ENCODE measurements at places on chromosomes 7 and 10.

- DNase-seq, result no peak
Observed at GRCh38 chr7:131574741-131575140, 18.3 kb upstream of the PODXL start.

DNA sequence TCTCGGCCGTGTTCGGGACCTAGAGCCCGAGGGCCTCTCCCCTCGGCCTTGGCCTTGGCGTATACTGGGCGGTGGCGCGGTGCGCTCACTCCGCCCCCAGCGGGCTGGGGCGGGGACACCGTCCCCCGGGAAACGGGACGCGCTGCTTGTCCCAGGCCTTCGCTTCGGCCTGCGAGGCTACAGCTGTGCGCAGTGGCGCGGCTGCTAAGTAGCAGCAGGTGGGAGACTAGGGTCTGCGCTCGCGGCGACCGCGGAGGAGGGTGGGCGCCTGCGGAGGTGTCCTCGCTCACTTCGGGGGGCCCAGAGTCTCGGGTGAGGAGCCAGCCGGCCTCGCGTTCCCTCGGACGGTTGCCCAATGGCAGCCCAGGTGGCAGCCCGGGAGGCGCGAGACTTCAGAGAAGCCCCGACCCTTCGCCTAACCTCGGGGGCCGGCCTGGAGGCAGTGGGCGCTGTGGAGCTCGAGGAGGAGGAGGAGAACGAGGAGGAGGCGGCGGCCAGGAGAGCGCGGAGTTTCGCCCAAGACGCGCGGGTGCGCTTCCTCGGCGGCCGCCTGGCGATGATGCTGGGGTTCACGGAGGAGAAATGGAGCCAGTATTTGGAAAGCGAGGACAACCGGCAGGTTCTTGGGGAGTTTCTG is at the start of gene DNAH11:
Gene DNAH11 (plus strand): TSS at position 149 of the 637 bp plus-strand sequence. CDS start 207 bp downstream, at position 356.
- DNase-seq, result no peak

- no peak for DNase-seq
Observed at GRCh38 chr10:93654201-93654600, 41.9 kb downstream of the PDE6C start.

GRCh38 chr7:17863095-17863808 is 77.0 kb downstream of the SNX13 start:
- no peak for DNase-seq

DNA sequence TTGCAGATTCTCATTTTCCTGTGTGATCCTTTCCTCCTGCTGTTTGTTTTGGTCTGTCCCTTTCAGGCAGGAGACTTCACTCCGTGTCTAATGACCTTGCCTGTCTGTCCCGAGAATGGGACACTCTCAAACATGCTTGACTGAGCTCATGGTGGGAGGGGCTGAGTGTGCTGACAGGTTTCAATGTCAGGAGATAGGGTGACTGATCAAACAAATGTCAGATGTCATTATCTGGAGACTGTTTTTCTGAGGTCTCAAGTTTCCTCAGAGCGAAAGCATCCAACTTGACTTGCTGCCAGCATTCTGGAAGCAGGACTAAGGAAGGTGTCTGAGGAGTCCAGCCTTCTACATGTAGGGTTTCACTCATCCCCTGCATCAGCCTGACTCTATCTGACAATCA is 228.8 kb upstream of the KIAA1217 start:
- no peak for DNase-seq

DNA sequence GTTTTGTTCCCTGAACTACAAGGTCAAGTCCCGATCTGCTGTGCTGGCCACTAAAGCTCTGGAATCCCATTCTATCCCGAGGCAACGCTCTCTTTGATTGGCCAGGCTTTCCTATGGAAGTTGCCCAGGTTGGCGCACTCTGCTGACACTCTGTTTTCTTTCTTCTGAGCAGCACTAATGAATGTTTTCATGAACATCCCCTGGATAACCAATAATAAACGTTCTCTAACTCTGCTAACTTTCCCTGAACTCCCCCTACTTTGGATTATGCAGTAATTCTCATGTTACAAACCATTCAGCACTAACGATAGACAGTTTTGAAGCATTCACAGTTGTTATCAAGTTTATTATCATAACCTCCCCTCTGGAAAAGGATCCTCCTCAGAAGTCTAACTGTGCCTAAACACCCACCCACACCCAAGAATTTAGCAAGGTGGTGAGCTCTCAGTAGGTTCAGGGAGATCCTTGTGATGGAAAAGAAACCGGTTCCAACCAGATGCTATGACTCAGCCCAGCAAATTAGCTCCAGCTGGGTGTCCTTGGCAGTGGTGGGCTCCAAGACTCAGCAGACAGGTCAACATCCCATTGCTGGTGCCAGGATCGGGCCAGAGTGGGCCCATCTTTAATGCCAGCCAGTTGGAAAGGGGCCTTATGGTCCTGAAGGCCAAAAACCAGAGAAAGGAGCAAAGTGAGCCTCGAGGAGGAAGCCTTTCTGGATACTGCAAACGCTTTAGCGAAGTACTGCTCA is 68.4 kb downstream of the CREB3L2 start:
- DNase-seq, result no peak

DNA sequence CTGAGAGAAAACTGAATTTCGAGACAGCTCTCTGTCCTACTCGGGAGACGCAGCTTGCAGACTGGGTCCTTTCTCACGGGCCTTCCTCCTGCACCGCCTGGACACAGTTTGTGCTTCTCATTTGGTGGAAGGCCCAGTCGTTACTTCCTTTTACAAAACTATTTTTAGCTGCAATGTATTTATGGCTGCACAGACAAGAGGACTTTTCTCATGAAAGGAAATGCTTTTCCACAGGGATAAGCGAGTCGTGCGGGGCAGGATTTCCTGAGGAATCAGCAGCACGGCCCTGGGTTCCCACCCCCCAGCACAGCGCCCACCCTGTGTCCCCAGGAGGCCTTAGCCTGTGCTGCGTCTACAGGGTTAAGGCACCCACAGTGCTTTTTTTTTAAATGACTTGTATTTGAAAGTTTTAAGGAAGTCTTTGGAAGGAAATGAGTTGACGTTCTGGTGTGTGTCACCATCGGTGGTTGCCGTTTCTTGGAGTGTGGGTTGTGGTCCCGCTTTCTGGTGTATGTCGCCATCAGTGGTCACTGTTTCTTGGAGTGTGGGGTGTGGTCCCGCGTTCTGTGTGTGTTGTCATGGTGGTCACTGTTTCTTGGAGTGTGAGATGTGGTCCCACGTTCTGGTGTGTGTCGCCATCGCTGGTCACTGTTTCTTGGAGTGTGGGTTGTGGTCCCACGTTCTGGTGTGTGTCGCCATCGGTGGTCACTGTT is 50.9 kb downstream of the INPP5A start:
- DNase-seq, result peak; percentile 70

- DNase-seq, result no peak
Observed at GRCh38 chr7:119925581-119926289, 347.2 kb upstream of the KCND2 start.

DNA sequence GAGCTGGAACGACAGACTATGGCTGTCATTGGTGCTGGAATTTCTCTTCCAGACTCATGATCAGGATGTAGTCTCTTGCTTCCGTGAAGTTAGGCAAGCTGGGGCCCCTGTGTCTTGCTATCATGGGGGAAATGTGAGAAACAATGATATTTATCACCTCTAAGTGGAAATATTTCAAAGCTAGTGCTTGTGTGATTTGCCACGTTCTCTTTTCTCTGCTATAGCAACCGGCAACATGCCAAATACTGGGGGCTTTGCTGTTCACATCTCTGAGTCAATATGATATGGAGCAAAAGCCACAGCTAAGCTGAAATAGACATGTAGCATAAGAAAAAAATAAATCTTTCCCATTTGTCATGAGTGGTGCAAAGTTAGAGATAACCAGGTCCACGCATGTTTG is 668.2 kb upstream of the IGFBP3 start:
- DNase-seq, result no peak

- DNase-seq, result peak; percentile 61
Observed at GRCh38 chr7:7761974-7762779, 43.8 kb upstream of the RPA3 start.

DNA sequence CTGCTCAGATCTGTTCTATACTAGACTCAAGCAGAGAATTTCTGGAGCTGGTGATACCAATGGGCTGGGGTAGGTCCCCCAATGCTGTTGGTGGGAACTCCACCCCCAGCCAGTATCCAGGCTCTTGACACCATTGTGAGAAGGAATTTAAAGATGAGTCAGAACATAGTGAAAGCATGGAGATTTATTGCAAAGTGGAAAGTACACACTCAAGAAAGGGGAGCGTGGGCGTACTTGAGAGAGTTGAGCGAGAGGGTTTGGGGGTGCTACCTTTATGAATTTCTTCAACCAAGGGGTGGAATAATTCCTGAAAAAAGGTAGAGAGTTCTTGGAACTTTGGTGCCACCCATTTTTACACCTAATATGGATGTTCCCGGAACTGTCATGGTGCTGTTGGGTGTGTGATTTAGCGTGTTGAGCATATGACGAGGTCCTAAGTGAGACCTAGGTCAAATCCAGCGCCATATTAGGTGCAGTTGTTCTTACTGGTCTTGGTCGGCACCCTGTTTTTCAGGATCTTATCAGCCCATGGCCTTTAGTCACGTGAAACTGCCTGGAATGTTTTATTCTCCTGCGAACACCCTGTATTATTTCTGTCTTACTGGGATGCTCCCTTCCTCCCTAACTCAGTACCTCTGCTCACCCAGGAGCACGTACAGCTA is 122.0 kb upstream of the AHR start:
- no peak for DNase-seq

- no peak for DNase-seq
Observed at GRCh38 chr10:57791546-57791945, 476.1 kb downstream of the IPMK start.

DNA sequence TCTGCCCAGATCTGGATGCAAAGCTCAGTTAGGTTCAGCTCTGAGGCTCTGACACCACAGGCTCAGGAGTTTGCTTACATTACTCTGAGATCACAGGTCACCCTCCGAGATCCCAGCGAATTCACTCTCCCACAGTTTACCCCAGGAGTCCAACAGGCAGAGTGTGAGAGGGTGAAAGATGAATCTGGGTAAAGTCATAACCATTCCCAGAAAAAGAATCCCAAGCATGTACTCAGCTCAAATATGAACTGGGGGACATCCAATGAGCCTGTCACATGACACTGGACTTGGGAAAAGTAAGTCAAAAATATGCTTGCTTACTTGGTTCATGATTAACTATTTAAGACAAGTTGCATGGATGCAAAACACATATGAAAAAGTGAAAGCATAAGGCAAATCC is 110.3 kb upstream of the ARID5B start:
- DNase-seq, result no peak

DNA sequence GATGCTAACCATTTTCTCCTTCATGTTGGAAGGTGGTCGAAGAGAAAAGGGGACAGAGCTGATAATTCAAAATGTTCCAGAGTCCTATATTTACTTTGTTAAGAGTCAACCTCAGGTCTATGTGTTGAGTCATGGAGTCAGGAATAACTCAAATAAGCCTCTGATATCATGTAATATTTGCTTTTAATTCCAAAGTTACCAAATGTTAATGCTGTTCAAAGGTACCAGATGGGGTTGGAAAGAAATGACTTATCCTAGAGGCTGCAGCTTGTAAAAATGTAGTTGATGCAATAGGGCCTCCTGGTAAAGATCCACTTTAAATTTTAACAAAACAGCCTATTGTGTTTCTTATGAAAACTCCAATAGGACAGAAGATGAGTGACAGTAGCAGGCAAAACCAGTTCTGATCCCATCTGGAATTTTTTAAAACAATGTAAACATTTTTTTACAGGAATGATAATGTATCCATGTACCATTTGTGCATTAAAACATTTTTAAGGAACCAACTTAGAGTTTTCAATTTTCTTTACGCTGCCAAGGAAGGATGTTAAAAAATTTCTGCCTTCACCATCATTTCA is 218.2 kb downstream of the ANK3 start:
- DNase-seq, result no peak

DNA sequence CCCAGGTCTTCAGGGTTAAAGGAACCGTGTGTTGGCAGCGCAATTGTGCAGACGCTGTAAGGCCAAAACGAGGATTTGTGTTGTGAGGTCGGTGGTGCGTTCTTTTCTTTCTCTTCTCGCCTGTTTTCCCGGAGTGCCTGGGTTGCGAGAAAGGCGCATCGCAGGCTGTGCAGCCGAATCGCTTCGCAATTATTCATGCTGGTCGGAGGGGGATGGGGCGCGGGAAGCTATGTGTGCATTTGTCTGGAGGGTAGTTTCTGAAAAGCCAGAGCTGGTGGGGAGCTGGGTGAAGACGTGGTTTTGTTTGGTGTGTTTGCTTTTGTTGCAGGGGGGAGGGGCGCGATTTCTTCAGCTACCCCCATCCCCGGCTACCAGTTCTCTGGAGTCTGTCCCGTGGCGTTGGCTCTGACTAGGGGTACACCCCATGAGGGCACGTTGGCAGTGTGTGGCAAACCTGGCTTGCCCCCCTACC is 2.1 kb downstream of the MXI1 start:
- no peak for DNase-seq

DNA sequence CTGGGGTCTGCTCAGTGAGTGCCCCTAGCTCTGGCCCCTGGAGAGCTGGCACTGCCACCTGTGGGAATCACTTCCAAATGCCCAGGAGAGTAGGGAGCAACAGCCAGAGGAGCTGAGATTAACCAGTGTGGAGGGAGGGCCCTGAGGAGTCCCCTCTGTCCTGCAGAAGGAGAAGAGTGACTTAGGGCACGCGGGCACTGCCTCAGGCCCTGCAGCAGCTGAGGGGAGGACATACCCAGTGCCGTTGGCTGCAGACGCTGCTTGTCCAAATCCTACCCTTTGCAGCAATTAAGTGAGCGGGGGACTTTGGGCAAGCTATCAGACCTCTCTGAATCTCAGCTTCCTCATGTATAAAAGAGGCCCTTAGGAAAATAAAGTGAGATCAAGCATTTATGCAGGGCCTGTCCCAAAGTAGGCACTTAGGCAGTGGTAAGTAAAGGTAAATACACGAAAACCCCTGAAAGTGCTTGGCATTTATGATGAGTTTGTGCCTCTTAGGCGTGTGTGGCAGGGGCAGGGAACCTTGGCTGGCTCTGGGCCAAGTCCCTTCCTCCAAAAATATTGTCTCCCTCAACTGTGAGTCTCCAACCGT is 16.9 kb downstream of the PRF1 start:
- DNase-seq, result no peak

DNA sequence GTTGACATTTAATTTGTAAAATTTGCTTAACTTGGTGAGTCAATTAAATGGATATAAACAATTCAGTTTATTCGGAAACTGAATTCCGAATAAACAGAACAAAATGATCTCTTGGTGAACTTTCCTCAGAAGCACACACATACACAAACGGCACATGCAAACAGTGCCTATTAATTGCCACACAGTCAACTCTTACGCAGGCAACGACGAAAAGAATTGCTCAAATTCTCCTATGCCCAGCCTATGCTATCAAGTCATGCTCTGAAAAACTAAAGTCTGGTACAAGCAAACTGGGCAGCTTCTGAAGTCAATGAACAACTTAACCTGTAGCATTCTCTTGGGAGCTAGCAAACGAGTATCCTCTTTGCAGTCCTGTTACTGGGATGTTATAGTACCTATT is 38.8 kb upstream of the ASL start:
- DNase-seq, result no peak

DNA sequence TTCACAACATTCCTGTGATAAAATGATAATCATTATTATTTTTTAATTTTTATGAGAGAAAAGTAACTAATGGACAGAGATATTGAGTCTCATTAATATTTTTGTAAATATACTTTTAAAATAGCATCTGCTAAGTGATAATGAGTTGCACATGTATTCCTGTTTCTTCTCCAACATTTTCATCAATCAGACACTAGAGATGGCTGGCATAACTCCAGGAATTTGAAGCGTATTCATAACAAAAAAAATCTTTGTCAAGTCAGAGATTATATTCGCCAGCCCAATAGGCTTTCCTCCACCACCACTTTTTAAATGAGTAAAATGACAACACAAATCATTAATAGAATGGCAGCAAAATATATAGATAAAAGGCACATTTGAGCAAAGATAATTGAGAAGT is 524.0 kb upstream of the KCND2 start:
- DNase-seq, result no peak

GRCh38 chr10:24039897-24040296 is 169.0 kb upstream of the KIAA1217 start:
- no peak for DNase-seq
